ENCODE measurements at places on chromosomes 5 and 9. TPM values are rescaled to one million over a fixed set of nuclear protein-coding genes. Genes with fewer than 3 reads are reported as not detected.

MORN5 gene
- total RNA-seq: not detected

- no peak for DNase-seq
Observed at GRCh38 chr5:73222173-73222572, 49.2 kb downstream of the TMEM174 start.

DNA sequence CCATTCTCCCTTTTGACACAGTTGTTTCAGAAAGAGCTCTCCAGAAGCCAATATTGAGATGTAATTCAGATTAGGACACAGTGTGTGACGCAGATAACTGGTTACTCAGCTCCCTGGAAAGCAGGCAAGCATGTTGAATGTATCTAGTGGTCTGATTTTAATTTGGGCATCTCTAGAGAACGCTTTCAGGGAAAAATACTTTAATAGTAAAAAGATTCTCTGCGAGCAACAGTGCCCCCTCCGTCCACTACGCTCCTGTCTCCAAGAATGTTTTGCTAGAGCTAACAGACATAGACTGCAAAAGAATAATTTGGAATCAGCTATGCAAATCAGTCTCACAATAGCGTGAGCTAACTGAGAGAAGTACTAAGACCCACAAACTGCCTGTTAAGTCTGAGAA lies 23.3 kb downstream of the CFAP90 start:
- DNase-seq: no peak

- no peak for DNase-seq
Observed at GRCh38 chr9:126589349-126589748, 24.4 kb upstream of the LMX1B start.

SAP30L gene
- total RNA-seq: 24.0 TPM

All from activated T-cell treated with anti-CD3 and anti-CD28 coated beads, Interleukin-2, amount 50 U/mL, for 4 hours (primary cell).